ENCODE measurements at places on chromosomes 4 and X.

GRCh38 chr4:123438031-123438430 lies 41.4 kb downstream of the SPRY1 start:
- no peak for DNase-seq

GRCh38 chr4:1176398-1177273 lies 4.3 kb upstream of the SPON2 start:
- no peak for DNase-seq

DNA sequence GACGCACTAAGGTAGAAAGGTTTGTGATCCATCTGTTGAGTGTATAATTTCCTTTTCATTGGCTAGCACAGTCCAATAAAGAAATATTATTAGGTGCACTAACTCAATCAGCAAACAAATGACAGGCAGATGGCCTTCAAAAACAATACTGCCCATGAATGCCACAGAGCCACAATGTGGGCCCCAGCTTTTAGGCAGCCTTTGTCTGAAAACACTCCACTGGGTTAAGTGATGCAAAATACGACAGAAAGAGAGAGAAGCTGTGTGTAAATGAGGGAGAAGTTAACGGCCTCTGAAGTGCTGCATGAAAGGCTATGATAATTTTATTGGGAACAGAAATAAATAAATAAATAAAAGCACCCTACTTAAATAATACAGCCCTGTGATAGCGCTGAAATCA lies 274.6 kb downstream of the NKX6-1 start:
- no peak for DNase-seq

DNA sequence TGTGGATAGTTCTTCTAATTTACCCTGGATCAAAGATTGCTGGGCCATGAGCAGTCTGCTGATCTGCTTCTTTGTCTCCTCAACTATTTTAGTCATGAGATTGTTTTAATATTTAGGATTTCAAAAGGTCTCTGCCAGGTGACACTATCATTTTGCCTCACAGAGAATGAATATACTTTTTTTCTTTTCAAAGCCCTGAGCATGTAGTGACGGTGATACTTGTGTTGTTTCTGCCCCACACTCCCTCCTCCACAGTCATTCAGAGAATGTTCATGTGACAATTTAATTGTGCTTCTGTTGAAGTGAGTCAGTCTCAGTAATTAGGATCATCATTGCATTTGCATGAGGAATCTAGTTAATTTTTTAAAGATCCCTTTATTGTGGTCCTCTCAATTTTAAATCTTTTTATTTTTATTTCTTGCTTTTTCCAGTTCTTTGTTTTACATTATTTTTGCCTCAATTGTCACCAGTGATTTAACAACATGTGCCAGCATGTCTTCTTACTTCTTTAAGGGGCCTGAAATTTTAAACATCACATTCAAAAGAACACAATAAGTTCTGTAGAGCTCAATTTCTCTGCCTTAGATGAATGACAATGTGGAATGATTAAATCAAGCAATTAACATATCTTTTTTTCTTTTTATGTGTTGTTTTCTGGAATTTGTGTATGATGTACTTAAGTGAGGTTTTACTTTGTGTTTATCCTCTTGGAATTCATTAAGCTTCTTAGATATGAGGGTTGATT lies 12.3 kb downstream of the MMRN1 start:
- no peak for DNase-seq

DNA sequence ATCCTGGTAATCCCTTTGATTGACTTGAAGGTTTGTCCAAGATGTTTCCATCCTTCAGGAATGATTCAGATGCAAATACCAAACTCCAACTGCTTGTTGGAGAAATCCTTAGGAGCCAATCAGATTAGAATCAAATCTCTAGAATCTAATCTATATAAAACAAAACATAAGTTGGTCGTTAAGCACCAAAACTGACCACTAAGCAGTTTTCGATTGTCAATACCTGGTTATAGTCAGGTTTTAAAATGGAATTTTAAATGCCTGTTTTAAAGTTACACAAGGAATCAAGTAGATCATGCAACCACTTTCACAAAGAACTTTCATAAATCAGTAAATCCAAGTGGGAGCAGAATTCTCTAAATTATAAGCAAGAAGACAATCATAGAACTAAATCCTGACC lies 236.1 kb downstream of the PARM1 start:
- DNase-seq, result no peak

GRCh38 chr4:78171482-78171881 lies 114.4 kb downstream of the FRAS1 start:
- DNase-seq, result no peak

- DNase-seq, result no peak
Measured at GRCh38 chr4:64781737-64782326, 372.6 kb upstream of the TECRL start.

Data from NCI-H510A (cell line).